ENCODE measurements at places on chromosomes 6 and 20. TPM values are rescaled to one million over a fixed set of nuclear protein-coding genes. Genes with fewer than 3 reads are reported as not detected.

Gene HTR1E
- not detected for total RNA-seq

Gene HSPA12B
- total RNA-seq, result not detected

Gene ADGB
- total RNA-seq, result not detected

Gene EYA2
- not detected for total RNA-seq

Gene THBS2
- total RNA-seq, result not detected

Gene PDE10A
- not detected for total RNA-seq

Gene ASIP
- not detected for total RNA-seq

Measured in activated naive CD8-positive, alpha-beta T cell treated with anti-CD3 and anti-CD28 coated beads for 36 hours (primary cell).